Immature natural killer cell (primary cell): ENCODE measurements at places on chromosomes 3 and 15.

DNA sequence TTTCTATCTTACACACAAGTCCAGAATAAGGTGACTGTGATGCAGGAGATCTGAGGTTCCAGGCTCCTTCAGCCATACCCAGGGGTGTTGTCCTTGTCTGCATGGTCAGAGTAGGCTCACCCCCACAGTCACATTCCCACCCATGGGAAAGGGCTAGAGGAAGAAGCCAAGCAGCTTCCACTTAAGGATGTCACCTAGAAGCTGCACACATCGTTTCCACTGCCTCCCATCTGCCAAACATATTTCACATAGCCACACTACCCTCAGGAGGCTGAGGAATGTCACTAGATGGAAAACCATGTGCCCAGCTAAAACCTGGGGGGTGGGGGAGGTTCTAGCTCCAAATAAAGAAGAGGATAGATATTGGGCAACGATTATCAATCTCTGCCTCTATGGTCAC is 58.1 kb downstream of the TMEM39A start:
- no peak for DNase-seq

- no peak for DNase-seq
Measured at GRCh38 chr15:57609805-57610529, 18.3 kb downstream of the MYZAP start.

DNA sequence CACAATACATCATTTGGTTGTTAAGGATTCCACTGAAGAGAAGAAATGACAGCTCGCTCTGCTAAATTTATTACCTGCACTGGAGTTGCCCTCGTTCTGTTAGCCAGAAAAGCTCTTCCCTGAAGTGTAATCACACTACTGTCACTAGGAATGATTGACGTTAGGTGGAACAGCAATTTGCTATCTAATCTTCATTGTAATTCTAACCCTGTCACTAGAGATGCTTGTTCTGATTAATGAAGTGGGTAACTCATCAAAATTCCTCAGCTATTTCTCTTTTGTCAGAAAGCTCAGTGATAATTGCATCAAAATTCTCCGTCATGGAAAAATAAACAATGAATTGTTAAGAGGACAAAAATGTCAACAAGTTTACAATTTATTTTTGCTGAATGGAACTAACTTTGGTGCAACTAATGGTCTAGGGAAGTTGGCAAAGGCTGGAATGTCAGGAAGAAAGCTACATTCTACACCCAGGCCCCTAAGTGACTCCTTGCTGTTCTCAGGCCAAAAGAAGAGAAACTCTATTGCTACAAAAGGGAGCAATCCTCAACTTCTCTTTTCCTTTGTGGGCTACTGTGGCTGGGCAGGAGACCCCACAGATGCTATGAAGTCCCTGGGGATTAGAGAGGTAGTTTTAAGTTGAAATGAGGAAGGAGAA is 34.1 kb downstream of the CCDC191 start:
- DNase-seq: no peak

DNA sequence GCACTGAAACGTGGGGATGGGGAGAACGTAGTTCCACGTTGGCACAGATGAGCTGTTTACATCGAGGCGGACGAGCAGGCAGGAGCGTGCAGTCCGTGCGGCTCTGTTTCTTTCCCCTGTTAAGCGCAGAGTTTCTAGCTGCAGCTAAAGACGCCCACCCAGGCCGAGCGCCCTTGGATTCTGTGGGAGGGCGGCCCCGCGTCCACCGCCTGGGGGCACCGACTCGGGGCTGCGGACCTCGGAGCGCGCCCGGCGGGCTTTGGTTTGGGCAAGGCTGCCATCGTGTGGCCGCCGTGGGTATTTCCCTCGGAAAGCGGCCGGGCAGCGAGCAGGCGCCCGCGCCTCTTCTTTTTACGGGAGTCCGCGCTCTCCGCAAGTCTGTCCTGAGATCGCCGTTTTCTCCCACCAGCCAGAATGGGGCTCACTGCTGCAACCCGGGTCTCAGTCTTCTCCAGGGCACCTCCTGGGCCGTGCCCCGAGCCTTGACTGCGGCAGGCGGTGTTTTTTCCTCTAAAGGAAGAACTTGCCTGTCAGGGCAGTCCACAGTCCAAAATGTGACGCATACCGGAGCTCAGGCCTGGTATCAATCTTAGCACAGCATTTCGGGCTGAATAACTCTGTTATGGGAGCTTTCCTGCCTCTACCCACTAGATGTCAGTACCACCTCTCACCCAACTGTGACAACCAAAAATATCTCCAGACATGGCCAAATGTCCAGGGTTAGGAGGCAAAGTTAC is 219.9 kb upstream of the IGF1R start:
- DNase-seq: peak; percentile 49

DNA sequence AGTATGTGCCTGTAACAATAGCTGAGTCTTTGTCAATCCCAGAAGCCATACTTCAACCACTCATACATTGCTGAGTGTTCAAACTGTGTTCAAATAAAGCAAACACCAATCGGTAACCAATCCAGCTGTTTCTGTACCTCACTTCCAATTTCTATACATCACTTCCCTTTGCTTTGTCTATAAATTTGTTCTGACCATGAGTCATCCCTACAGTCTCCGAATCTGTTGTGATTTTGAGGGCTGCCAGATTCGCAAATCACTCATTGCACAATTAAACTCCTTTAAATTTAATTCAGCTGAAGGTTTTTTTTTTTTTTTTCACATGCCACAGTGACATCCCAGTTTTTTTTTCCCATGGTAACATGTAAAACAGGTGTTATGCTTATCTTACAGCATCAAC is 870.3 kb downstream of the NAALADL2 start:
- DNase-seq: no peak
